MV-4-11 (cell line): ENCODE measurements at places on chromosomes 6 and 20.
A peak's percentile ranks its signal among the peaks of the same experiment; 100 is the strongest.

DNA sequence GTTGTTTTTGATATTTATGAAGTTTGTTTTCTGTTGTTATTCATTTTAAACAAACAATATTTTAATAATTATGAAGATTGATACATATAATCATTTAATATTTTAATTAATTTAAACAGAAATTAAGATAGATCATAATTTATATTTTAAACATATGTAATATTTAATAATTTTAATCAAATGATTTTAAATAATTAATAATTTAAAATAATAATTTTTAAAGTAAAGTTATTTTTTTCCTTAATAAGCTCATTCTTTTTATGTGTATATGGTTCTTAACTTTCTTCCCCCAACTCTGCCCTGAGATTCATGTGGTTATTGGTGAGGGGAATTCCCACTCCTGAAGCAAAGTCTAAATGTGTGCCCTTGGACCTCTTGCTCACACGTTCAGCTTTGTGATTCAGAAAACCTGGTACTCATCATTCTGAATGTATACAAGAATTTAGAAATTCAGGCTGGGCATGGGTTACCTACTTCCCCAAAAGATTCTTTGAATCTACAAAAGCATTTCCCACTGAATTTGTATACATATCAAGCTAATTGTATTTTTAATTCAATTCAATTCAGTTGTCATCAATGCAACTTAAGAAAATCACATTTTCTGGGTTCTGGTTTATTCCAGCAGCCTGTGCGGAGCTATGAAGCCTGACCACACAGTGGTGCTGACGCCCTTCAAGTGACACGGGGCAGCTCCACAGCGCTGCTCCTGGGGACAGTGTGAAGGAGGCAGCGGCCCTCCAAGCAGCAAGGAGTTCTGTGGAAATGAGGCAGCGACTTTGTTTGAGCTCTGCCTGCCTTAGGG, 168.9 kb upstream of the UST start:
- DNase-seq, result peak; percentile 72

DNA sequence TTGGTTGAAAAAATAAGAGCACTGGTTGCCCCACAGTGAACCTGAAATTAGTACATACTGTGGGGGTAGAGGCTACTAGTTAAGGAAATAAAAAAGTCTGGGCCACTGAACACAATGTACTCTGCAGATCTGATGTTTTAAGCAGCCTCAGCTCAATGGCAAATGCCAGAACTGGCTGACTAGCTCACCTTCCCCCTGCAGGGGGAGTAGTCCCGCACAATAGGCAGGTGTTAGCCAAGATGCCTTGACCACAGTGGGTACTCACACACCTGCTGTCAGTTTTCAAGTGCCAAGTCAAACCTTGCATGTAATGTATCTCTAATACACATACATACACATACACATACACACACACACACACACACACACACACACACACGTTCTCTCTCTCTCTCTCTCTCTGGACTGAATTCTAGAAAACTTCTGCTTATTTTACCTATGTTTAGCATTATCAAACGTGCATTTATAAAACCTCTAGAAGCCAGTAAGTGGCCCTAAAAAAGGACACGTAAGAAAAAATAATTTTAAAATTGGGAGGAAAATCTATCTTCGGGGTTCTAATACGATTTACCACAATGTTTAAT, 36.1 kb downstream of the GMDS start:
- DNase-seq, result no peak

DNA sequence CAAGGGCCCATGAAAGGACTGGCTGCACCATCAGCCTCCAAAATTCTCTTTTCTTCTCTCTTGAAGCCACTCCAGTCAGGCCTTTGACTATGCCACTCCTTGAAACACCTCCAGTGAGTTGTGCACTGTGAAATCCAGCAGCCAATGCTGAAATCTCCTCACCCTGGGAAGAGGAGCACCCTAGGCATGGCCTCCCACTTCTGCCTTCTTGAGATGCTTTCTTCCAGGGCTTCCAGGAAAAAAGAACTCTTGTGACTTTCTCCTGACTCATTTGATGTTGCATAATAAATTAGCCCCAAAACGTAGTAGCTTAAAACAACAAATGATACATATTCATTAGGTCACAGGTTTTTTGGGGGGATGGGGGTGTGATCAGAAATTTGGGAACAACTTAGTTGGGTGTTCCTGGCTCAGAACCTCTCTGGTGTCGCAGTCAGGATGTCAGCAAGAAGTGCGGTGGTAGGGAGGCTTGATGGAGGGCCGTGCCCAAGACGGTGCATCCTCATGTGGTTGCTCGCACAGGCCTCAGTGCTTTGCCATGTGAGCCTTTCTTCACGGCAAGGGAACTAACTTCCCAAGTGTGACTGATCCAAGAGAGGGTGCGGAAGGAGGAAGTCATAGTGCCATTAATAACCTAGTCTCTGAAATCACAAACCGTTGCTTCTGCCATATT, 12.1 kb downstream of the NCR2 start:
- DNase-seq, result no peak

DNA sequence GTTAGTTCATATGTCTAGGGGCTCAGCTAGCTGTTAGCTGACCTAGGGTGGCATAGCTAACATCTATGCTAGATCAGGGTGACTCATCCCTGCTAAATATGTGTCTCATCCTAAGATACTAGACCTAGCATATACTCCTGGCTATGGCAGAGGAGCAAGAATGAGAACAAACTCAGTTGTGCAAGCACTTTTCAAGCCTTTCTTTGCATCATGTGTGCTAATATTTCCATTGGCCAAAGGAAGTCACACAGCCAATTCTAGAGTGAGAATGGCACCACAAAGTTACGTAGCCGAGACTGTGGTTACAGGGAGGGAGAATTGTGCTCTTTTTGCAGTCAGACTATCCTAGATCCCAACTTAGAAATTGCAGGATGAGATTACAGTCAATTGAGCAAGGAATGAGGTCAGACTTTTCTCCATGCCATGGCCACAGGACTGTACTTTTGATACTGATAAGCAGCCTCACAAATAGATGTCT, 78.7 kb downstream of the PLCB4 start:
- peak; percentile 25 for DNase-seq

DNA sequence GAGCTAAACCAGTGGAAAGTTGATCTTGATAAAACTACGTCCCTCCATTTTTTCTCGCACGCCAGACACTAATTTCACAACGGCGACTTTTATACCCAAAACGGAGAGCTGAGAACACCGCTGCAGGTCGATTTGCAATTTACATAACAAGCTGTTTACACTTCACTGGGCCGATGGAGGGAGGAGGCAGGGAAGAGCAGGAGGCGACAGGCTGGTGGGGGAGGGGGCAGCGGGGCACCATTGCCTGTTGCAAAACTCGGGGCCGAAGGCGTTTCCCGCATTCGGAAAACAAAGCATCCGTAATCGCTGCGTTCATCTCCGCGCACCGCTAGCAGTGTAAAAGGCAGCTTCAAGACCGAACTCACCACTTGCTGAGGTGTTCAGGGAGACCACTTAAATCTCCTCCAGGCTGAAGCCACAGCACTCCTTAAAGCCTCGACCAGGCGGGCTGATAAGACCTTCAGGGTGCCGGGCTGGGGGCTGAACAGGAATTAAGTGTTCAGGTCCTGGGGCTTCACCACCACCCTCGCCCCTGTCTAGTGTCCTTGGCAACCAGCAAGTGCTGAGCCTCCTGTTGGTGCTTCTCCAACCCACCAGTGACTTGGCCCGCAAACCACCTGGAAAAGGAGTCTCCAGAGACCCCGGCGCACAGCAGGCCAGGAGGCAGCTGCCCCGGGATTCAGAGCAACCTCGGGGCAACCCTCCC, 2.0 kb upstream of the FOXC1 start:
- DNase-seq, result no peak

DNA sequence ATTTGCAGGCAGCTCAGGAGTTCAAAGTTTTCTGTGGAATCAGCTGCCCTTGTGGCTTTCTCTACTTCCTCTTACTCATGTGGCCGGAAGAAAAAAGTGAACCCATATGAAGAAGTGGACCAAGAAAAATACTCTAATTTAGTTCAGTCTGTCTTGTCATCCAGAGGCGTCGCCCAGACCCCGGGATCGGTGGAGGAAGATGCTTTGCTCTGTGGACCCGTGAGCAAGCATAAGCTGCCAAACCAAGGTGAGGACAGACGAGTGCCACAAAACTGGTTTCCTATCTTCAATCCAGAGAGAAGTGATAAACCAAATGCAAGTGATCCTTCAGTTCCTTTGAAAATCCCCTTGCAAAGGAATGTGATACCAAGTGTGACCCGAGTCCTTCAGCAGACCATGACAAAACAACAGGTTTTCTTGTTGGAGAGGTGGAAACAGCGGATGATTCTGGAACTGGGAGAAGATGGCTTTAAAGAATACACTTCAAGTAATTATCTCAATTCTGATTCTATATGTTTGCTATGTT, 1.1 kb downstream of the MGME1 start:
- DNase-seq, result peak; percentile 91

- DNase-seq, result no peak
Observed at GRCh38 chr20:17083738-17084137, 143.1 kb upstream of the PCSK2 start.

- DNase-seq, result peak; percentile 31
Observed at GRCh38 chr20:8473459-8473858, 341.4 kb downstream of the PLCB1 start.

- peak; percentile 83 for DNase-seq
Observed at GRCh38 chr6:4344317-4344899, 209.0 kb upstream of the ECI2 start.

GRCh38 chr6:110214338-110214737, 34.1 kb downstream of the CDC40 start:
- no peak for DNase-seq

- peak; percentile 76 for DNase-seq
Observed at GRCh38 chr6:151400473-151400872, 9.1 kb upstream of the ZBTB2 start.

- peak; percentile 47 for DNase-seq
Observed at GRCh38 chr6:31441365-31442267, 38.2 kb downstream of the MICA start.

- DNase-seq, result no peak
Observed at GRCh38 chr6:104766595-104766994, 93.1 kb downstream of the HACE1 start.

DNA sequence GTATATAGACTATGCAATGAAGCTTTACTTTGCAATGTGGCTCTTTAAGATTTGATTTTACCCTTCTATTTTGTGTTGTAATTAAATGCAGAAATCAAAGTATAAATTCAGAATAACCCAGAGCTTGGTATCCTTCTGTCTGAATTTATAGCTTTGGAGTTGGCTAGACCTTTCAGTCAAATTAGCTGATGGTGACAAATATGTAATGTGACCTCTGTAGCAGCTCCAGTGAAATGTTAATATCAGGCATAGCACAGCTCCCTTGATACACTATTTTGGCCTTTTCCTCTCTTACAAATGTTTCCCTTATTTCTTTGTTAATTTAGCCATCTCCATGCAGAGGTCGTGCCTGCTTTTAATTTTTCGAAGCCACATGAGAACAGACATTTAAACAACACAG, 11.1 kb downstream of the CBFA2T2 start:
- no peak for DNase-seq

DNA sequence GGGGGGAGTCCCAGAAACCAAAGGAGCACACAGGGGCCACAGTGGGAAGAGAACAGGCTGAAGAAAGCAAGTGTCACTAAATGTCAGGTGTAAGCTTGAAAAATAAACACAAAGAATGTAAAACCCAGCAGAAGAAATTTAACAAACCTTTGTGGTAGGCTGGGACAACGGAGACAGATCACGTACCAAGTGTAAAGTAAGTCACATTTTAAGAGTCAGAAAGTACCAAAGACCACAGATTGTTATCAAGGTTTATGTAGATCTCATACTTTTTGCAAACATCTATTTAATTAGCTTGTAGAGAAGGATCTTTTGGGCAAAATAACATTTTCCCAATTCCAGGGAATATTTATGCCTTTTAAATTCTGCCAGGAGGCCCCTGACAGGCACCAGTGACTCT, 1.6 kb downstream of the CLIC5 start:
- DNase-seq, result no peak

DNA sequence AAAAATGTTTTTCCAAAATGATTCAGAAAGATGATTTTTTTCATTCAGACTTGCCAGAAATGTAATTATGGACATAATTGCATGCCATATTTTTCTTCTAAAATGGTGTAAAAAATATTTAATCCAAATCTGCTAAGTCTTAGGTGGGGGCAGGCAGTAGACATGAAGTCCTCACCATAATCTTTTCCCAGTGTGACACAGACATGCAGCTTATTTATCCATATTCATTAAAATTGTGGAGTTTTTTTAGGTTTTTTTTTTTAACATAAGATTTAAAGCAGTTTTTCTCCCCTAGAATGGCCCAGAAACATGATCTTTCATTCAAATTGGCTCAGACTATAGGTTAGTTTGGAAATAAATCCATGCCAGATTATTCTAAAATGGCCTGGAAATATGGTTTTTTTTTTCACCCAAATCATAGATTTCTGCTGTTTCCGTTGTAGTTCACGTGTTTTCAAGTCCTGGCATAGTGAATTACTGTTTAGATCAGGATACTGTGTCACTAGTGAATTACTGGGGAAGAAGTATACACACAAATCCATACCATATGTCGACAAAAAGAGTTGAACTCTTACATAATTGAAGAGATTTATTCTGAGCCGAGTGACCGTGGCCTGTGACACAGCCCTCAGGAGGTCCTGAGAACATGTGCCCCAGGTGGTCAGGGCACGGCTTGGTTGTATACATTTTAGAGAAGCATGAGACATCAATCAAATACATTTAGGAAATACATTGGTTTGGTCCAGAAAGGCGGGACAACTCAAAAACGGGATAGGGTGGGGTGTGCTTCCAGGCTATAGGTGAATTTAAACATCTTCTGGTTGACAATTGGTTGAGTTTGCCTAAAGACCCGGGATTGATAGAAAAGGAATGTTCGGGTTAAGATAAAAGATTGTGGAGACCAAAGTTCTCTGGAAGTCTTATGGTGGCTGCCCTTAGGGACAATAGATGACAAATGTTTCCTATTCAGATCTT, 33.9 kb downstream of the ZNF133 start:
- DNase-seq, result no peak

GRCh38 chr6:154298297-154298696, 58.3 kb downstream of the IPCEF1 start:
- DNase-seq, result peak; percentile 36
